ENCODE measurements at places on chromosomes 11 and 22.

DNA sequence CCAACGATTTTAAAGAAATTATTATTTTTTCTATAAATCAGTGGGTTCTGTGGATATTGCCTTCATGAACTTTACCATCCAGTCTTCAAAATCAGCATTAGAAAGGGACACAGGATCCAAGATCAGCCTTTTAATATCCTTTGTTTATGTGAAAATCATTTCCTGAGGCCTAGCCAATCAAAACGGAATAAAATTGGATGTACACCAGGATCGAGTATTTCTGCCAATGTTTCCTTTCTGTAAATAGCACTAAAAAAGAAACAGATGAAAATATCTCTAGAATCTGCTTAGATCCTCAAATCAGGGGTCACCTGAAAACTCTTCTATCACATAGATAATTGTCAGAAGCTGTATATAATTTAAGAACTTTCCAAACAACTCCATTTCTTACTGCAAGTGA is 1598.5 kb downstream of the LRRC4C start:
- DNase-seq: no peak

DNA sequence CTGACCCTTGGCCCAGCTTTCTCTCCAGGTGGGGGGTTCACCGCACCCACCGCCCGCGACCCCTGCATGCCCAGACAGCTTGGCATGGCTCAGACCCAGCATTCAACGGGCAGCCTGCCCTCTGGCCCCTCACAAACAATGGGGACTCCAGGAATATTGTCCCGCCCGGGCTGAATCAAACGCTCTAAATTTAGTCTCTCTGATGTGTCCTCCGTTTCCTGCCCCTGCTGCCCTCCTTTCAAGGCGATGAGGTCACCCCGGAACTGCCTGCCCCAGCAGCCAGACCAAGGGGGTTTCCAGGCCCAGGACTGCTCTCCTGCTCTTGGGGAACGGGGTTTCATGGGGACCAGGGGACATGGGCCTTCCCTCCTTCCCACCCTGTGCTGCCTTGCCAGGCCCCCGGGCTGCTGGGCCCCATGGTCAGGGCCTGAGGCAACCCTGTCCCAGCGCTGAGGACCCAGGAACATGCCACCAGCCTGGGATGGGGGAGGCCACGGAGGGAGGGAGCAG is 10.1 kb upstream of the PDGFB start:
- DNase-seq: peak; percentile 60

GRCh38 chr22:35134637-35135036 is 68.7 kb downstream of the ISX start:
- DNase-seq: no peak

GRCh38 chr11:104731890-104732289 is 166.4 kb downstream of the CASP12 start:
- no peak for DNase-seq

DNA sequence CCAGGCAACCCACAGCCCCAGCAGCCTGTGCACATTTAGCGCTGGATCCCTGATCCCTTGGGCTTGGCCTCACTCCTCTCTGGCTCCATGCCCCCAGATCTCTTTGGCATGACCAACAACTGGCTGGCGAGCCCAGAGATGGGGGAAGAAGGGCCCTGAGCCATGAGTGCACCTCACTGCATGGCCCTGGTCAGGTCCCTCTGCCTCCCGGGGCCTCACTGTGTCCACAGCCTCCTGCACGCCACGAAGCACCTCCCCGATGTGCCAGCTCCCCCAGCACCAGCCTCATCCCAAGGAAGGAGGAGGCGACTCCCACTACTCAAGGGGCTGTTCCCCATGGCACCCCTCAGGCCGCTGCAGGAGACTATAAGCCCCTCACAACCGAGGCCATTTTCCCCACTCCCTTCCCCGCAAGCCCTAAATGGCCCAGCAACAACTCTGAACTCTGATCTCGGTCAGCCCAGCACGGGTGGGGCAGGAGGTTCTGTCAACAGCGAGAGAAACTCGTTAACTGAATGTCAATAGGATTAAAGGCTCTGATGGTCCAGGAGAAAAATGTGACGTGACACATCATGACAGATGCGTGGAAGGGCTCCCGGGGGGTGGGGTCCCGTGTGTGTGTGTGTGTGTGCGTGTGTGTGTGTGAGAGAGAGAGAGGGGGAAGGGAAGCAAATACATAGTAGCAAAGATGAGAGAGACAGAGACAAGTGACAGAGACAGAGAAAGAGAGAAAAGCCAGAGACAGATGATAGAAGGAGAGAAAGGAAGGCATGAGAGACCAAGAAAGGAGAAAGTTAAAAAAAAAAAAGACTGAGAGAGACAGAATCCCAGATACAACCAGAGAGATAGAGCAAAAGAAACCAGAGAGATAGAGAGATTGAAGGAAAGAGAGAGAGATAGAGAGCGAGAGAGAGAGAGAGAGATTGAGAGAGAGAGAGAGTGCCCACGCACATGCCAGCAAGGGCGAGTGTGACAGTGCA is 28.4 kb upstream of the SYT7 start:
- no peak for DNase-seq

- DNase-seq: no peak
Measured at GRCh38 chr11:114026355-114026754, 33.2 kb upstream of the ZBTB16 start.

DNA sequence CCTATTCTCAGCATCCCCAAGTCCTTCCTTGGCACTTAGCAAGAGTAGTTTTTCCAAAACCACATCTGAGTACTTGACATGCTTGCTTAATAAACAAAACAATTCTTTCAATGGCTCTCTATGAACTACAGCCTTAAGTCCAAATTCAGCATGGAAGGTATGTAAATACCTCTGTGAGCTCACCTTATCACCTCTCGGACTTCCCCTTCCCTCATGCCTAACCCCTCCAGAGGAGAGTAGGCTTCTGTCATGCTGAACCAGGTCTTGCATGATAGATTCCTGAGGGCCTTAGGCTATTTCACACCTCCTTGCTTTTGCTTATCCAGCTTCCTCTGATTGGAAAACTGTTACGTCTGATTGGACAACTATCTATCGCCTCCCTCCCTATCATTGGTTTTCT is 312.9 kb upstream of the CCDC90B start:
- no peak for DNase-seq

DNA sequence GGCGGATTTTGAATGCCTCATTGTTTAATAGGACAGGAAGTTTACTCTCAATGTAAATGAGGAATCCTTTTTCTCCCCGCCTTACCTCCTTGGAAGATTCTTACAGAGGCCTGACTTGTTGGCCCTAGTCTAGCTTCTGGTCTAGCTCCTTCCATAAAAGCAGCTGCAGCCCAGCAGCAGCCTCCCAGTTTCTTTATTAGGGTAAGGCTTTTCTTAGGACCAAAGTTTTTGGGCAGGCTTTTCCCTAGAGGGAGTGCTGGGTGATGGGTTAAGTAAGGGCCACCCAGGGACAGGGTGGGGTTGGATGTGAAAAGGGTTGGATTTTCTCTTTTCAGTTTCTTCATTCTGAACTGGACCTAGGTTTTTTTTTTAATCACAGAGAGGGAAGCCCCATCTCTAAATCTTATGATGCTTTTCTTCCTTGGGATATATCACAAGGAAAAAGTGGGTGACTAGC is 49.7 kb downstream of the LIF start:
- no peak for DNase-seq

- DNase-seq: peak; percentile 68
Measured at GRCh38 chr11:35083431-35084238, 55.3 kb upstream of the CD44 start.

- DNase-seq: peak; percentile 37
Measured at GRCh38 chr11:65274735-65275682, 13.2 kb downstream of the POLA2 start.

Data from stimulated activated naive CD8-positive, alpha-beta T cell treated with anti-CD3 and anti-CD28 coated beads, Interleukin-15, amount 100 ng/mL, for 72 hours (primary cell).